ENCODE measurements at places on chromosomes 12 and 14. TPM values are rescaled to one million over a fixed set of nuclear protein-coding genes. Genes with fewer than 3 reads are reported as not detected.

The LRTM2 gene
- not detected for polyA plus RNA-seq

The CCDC88C gene
- 42.3 TPM for polyA plus RNA-seq

The HOXC10 gene
- polyA plus RNA-seq: not detected

The KRT75 gene
- not detected for polyA plus RNA-seq

The SLC6A15 gene
- polyA plus RNA-seq: not detected

The C12orf56 gene
- polyA plus RNA-seq: not detected

GRCh38 chr12:100868487-100868886, 73.9 kb downstream of the ANO4 start:
- no peak for DNase-seq
- H3K27me3 ChIP-seq: no peaks in the 10 kb centered on the region
- no peak overlapping the region for H3K4me3 ChIP-seq

- H3K27ac ChIP-seq: no peak overlapping the region
- no peak for DNase-seq
- H3K36me3 ChIP-seq: no peaks in the 10 kb centered on the region
- no peaks in the 10 kb centered on the region for H3K27me3 ChIP-seq
- no peaks in the 10 kb centered on the region for H3K4me1 ChIP-seq
These were observed 70.6 kb upstream of the PRICKLE1 start for GRCh38 chr12:42660117-42660516.

DNA sequence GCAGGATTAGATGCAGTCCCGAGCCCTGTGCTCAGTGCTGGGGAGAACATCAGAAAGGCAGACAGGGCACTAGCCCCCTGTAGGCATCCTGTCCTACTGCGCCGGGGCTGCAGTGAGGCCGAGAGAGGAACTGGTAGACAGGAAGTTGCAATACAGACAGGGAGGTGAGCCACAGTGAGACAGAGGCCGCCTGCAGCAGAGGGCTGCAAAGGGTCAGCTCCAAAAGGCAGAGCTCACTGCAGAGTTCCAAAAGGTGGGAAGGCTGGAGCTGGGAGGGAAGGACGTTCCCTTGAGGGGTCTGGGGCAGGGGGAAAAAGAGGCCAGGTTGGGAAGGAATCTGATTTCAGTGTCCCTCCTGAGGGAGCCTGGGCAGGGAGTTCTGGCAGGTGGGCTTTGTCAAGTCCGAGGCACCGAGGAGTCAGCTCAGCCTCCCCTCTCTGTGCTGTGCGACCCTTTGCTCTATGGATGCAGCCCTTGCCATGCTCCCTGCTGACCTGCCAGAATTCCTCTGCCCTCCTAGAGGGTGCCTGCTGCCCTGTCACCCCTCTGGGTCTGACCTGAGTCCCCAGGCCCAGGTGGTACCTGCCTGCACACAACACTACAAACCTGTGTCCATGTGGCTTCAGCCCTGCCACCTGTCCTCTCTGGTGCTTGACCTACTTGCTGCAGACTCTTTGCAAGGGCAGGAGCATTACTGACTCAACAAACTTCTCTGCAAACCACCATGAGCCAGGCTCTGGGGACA, 63.5 kb downstream of the PRMT8 start:
- H3K27ac ChIP-seq: no peak overlapping the region
- no peaks in the 10 kb centered on the region for H3K36me3 ChIP-seq
- no peaks in the 10 kb centered on the region for H3K4me1 ChIP-seq
- no peaks in the 10 kb centered on the region for H3K27me3 ChIP-seq

GRCh38 chr14:85178864-85179263, 351.1 kb upstream of the FLRT2 start:
- H3K27ac ChIP-seq: no peak overlapping the region
- H3K27me3 ChIP-seq: no peaks in the 10 kb centered on the region
- H3K36me3 ChIP-seq: no peaks in the 10 kb centered on the region

- DNase-seq: no peak
- H3K4me3 ChIP-seq: no peak overlapping the region
- no peaks in the 10 kb centered on the region for H3K27me3 ChIP-seq
- peaks cover 5% of the 10 kb centered on the region for H3K4me1 ChIP-seq
- no peaks in the 10 kb centered on the region for H3K36me3 ChIP-seq
- H3K27ac ChIP-seq: no peak overlapping the region
These were observed 56.5 kb downstream of the GTF2A1 start for GRCh38 chr14:81164167-81164774.

DNA sequence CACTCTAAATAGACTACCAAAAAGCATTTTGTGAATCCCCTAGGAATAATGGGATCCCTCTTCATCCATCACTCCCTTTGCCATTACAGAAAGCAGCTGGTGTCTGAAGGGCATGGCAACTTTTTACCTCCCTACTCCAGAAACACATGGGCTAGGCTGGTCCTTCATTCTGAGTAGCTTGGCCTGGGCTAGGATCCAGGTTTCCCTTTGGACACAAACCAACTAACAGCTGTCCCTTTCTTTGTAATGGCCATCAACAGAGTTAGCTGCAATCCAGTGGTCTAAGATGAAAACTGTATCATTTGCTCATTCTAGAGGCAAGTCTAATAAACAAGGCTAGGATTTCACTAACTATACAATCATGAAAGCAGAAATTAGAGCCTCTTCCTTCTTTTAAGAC, 7.4 kb downstream of the GRIN2B start:
- no peaks in the 10 kb centered on the region for H3K36me3 ChIP-seq
- H3K4me1 ChIP-seq: no peaks in the 10 kb centered on the region
- no peak for DNase-seq
- no peak overlapping the region for H3K4me3 ChIP-seq

- no peak for DNase-seq
- no peaks in the 10 kb centered on the region for H3K4me1 ChIP-seq
- H3K36me3 ChIP-seq: no peaks in the 10 kb centered on the region
- H3K27ac ChIP-seq: no peak within 1 kb of the TSS
- H3K4me3 ChIP-seq: no peak within 1 kb of the TSS
- H3K27me3 ChIP-seq: no peaks in the 10 kb centered on the region
These were observed at the start of gene PDE3A for GRCh38 chr12:20368114-20368650. Gene PDE3A (plus strand): TSS chr12:20368537. CDS start chr12:20369285, 748 bp downstream.

DNA sequence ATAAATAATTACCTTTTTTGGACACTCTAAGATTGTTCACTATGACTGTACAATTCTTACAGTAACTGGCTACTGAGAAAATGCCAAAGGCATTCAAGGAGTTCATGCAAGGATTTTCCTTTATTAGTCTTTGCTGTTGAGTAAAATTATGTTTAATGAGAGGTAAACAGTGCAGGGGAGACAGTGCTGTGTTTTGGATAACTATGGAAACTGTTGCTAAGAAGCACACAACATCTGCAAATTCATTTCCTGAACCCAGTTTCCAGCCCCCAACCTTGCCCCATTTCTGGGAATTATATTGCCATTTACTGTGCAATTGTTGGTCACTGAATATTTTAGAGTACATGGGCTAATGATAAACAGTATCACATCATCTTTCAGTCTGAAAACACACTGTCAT, 1005.8 kb downstream of the TRHDE start:
- no peaks in the 10 kb centered on the region for H3K27me3 ChIP-seq
- H3K4me1 ChIP-seq: no peaks in the 10 kb centered on the region
- H3K4me3 ChIP-seq: no peak overlapping the region
- no peak overlapping the region for H3K27ac ChIP-seq
- no peak for DNase-seq

DNA sequence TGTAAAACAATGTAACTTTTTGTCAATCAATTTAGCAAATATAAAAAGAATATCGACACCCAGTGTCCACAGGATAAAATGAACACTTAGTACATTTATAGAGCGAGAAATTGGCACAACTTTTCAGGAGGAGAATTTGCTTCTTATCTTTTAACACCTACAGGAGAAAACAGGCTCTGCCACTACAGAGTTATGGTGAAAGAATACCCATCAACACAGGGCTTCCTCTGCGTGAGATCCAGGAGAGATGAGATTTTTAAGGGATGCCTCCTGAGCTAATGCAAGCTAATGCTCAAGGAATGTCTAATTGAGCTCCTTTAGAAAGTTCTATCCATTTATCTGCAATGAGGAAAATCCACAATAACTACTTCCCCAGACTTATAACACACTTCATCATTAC, 7.8 kb downstream of the TBPL2 start:
- no peak overlapping the region for H3K27ac ChIP-seq
- H3K4me1 ChIP-seq: peaks cover 31% of the 10 kb centered on the region
- no peak for DNase-seq
- no peaks in the 10 kb centered on the region for H3K36me3 ChIP-seq
- no peak overlapping the region for H3K4me3 ChIP-seq

- H3K4me3 ChIP-seq: no peak overlapping the region
- H3K4me1 ChIP-seq: no peaks in the 10 kb centered on the region
- H3K27me3 ChIP-seq: no peaks in the 10 kb centered on the region
These were observed 53.1 kb upstream of the GNPNAT1 start for GRCh38 chr14:52844262-52845060.

All from CD8-positive, alpha-beta memory T cell (primary cell).